KG1 (cell line): ENCODE measurements at places on chromosomes 12 and 14.

DNA sequence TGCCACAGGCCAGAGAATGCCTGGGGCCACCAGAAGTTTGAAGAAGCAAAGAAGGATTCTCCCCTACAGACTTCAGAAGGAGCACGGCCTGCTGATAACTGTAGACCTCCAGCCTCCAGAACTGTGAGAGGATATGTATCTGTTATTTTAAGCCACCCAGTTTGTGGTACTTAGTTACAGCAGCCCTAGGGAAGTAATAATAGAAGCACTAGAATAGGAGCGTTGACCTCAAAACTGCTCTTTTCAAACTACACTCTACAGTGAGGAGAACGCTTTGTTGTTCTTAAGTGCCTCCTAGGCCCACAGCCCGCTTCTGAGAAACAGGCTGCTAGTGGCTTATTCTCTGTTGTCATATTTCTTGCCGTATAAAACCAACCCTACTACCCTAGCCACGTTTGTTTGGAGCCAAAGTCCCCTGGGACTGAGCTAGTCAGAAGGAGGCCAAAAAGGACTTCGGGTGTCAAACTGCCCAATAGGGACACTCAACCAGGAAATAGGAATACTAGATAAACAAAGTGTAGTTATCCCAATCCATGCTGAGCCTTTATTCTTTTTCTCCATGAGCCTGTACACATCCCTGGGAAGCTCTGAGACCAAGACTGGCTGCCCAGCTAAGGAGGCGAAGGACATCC is 38.5 kb upstream of the FRS2 start:
- DNase-seq, result no peak

- DNase-seq, result no peak
Observed at GRCh38 chr14:37187294-37187693, 10.4 kb upstream of the MIPOL1 start.

GRCh38 chr12:21583587-21583986 is 21.1 kb downstream of the GYS2 start:
- no peak for DNase-seq

DNA sequence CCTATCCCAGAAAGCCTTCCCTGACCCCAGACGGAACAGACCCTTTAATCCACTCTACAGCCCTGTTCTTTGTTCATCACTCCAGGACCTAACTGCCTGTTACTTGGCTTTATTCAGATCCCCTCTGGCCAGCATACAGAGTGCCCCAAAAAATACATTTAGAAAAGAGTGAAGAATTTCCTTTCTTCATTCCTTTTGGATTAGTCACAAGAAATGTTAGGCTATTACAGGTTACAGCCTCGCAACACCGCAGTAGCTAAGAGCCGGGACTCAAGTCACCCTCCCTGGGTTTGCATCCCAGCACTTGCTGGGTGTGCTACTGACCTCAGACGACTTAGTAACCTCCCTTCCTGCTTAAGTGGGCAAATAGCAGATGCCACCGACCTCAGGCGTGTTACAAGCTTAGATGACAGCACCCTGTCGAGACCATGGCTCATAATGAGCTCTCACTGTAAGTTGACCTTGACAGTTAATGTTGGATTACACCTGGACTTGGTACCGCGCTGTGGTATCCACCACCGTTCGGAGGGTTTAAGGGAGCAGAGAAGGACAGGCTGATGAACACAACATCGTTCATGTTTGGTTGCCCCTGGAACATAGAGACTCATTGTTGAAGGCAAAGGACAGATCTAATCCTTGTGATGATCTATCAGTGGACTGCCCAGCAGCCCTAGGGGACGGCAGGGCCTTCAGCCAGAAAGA is 12.9 kb downstream of the GLRX5 start:
- DNase-seq, result no peak

GRCh38 chr14:93903342-93904184 is 23.6 kb upstream of the FAM181A start:
- no peak for DNase-seq

- DNase-seq, result no peak
Observed at GRCh38 chr14:57871459-57872080, 5.7 kb upstream of the SLC35F4 start.

GRCh38 chr14:73887694-73888459 is 1.2 kb downstream of the ZNF410 start:
- no peak for DNase-seq

DNA sequence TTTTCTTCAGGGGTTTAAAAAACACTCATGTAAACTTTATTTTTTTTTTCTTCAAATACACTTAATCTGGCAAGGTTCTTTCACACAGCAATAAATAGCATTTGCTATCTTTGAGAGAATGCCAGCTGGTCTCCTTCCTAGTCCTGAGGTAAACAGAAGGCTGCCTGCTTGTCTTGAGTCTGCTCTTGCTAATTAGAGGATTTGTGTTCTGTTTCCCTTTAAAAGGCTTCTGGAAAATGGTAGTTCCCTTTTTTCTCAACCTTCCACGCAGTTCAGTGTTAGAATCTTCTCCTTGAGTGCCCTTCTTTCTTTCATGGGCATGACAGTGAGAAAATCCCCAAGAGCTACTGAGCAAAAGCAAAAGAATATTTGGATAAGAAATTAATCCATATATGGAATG is 92.3 kb upstream of the DCN start:
- DNase-seq, result no peak

DNA sequence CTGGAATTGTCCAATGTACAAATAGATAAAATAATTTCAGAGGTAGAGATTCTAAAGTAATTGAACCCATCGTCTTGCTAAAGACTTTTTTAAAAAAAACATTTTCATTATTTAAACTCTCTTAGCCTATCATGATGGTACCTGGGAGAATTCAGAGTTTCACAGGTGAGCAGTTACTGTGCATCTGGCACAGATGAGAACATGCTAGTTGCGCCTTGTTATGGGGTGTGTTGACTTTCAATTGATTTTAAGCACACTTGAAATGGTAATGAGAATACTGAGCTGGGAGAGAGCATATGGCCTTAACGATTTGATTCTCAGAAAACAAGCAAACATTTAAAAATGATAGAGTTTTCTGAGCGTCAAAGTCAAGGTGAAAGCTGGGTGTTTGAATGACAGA is 66.6 kb downstream of the FLRT2 start:
- DNase-seq, result no peak

DNA sequence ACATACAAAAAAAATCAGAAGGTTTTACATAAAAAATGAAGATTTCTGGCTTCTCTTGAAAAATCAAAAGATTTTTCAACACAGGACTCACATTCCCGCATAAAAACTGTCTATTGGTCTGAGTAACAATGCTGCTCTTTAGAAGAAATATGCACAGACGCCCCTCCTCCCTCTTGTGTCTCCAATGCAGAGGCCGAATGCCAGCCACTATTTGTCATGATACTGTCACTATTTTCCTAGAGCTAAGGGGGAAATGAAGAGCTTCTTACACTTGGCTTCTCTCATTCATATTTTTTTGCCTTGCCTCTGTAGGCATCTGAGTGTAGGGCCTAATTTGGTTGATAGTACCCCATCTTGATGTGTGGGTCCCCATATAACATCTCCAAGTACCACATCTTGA is 98.0 kb downstream of the BBS10 start:
- DNase-seq, result no peak

DNA sequence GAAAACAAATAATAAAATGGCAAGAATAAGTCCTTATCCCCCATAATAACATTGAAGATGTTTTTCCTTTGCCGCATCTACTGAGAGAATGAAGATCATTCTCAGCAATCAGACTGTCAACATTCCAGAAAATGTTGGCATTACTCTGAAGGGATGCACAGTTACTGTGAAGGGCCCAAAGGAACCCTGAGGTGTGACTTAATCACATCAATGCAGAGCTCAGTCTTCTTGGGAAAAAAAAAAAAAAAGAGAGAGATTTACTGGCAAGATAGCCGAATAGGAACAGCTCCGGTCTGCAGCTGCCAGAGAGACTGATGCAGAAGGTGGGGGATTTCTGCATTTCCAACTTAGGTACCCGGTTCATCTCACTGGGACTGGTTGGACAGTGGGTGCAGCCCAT is 41.3 kb upstream of the OR6J1 start:
- no peak for DNase-seq

GRCh38 chr14:90299408-90299807 is 32.3 kb downstream of the NRDE2 start:
- DNase-seq, result no peak

DNA sequence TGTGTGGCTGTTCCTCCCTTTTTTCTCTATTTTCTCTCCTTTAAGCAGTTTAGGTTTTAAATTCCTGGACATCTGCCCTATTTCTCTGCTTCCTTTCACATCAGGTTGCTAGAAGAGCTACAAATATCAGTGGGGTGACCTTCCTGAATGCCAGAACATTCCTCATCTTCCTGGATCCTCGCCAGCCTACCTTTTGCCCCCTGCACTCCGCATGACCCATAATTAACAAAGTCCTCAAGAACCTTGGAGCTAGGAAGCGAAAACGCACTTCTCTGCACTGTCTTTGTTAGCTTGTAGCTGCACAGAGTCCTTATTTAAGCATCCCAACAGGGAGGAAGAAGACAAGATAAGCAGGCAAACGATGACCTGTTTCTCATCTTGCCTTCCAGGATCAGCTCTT is 30.5 kb downstream of the VDR start:
- no peak for DNase-seq

DNA sequence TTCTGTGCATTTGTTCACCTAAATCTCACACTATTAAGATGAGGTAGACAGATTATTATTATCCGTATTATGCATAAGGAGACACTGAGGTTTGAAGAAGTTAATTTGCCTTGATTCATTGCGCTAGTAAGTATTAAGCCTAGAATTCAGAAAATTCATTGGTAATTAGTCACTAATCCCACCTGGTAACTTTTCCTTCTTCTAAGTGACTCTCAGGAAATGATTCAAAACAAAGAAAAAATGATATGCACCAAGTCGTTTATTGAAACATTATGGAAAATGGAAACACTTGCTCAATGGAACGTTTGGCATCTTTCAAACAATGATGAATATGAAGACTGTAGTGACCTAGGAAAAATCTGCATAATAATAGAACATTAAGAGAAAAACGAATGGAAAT is 15.2 kb downstream of the RFX4 start:
- DNase-seq, result no peak

DNA sequence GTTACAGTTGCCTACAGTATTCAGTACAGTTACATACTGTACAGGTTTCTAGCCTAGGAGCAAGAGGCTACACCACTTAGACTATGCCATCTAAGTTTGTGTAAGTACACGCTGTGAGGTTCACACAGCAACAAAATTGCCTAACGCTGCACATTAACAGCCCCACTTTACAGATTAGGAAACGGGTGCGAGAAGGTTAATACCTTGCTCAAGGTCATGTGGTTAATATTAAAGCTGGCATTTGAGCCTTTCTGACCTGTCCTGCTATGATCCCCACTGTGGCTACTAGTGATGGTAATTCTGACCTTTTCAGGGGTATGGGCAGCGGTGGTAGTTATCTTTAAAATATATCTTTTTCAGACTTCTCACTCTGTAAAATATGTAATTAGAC is 20.9 kb downstream of the ACVR1B start:
- no peak for DNase-seq

DNA sequence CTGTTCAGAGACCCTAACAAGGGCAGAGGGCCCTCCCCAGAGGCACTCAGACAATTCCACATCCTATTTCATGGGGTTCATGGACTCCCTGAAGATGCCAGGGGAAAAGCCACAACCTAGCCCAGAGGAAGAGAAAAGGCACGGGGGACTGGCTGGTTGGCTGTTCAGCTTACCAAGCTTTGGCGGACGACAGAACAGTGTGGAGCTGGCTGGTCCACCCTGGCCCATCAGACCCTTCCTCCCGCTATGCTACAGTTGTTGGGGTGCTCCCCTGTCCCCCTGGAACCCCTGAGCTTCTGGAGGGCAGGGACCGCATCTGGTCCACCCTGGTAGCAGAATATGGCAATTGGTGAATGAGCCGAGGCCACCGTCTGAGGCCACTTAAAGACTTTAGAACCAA is 6.3 kb downstream of the TESC start:
- no peak for DNase-seq

- peak; percentile 43 for DNase-seq
Observed at GRCh38 chr12:124680863-124681778, 113.7 kb upstream of the NCOR2 start.

DNA sequence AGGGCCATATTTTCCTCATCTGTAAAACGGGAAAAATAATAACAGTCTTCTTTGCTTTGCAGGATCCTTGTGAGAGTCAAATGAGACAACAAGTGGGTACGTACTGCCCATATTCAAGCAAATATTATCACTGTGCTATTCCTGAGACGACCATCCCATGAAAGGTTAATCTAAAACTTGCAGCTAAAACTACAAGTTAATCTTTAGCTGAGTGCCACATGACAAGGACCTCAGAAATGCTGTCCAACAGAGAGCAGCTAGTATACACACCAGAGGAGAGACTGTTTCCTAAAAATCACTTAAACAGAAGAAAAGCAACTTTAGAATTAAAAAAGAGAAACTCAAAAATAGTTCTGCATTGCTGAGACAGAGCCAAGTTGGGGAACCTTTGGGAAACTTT is 162.7 kb upstream of the TMTC2 start:
- DNase-seq, result no peak

GRCh38 chr12:58097741-58098140 is 156.4 kb downstream of the ATP23 start:
- DNase-seq, result no peak

GRCh38 chr12:94832780-94833681 is 170.5 kb downstream of the NDUFA12 start:
- DNase-seq, result no peak

DNA sequence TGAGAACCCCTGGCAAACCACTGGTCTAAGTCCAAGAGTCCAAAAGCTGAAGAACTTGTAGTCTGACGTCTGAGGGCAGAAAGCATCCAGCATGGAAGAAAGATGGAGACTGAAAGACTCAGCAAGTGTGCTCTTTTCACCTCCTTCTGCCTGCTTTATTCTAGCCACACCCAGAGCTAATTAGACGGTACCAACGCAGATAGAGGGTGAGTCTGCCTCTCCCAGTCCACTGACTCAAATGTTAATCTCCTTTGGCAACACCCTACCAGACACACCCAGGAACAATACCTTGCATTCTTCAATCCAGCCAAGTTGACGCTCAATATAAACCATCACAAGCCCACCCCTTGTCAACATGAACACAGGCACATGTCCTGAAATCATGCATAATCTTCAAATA is 155.1 kb downstream of the CCDC59 start:
- no peak for DNase-seq

GRCh38 chr14:64504310-64504896 is at the start of gene ZBTB1:
TSS of gene ZBTB1 (plus strand) at chr14:64504770. CDS start at chr14:64521505, 16,735 bp downstream.
- DNase-seq, result peak; percentile 75

DNA sequence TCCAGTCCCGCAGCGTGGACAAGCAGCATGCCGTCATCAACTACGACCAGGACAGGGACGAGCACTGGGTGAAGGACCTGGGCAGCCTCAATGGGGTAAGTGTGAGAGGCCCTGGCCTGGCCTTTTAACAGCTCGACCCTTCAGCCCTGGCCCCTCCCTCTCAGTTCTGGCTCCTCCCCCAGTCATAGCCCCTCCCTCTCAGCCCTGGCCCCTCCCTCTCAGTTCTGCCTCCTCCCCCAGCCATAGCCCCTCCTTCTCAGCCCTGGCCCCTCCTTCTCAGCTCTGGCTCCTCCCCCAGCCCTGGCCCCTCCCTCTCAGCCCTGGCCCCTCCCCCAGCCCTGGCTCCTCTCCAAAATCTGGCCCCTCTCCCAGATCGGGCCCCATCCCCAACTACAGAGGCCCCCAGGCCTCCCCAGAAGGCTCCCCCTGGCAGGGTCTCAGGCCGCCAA is 11.2 kb downstream of the CEP170B start:
- DNase-seq, result no peak

GRCh38 chr12:127145929-127146789 is 1120.8 kb upstream of the TMEM132C start:
- no peak for DNase-seq

- no peak for DNase-seq
Observed at GRCh38 chr12:807041-807735, 54.8 kb downstream of the WNK1 start.
